ENCODE measurements at places on chromosomes 7 and 10. TPM values are rescaled to one million over a fixed set of nuclear protein-coding genes. Genes with fewer than 3 reads are reported as not detected.

The INMT gene
- total RNA-seq, result 3.3 TPM

- H3K4me1 ChIP-seq, result peaks cover 31% of the 10 kb centered on the region
- peak overlapping the region; percentile 48 for H3K27ac ChIP-seq
- H3K27me3 ChIP-seq, result no peaks in the 10 kb centered on the region
- H3K4me3 ChIP-seq, result no peak overlapping the region
Measured at GRCh38 chr7:40733578-40733977, 598.8 kb downstream of the SUGCT start.

The PRKCQ gene
- 1.5 TPM for total RNA-seq

DNA sequence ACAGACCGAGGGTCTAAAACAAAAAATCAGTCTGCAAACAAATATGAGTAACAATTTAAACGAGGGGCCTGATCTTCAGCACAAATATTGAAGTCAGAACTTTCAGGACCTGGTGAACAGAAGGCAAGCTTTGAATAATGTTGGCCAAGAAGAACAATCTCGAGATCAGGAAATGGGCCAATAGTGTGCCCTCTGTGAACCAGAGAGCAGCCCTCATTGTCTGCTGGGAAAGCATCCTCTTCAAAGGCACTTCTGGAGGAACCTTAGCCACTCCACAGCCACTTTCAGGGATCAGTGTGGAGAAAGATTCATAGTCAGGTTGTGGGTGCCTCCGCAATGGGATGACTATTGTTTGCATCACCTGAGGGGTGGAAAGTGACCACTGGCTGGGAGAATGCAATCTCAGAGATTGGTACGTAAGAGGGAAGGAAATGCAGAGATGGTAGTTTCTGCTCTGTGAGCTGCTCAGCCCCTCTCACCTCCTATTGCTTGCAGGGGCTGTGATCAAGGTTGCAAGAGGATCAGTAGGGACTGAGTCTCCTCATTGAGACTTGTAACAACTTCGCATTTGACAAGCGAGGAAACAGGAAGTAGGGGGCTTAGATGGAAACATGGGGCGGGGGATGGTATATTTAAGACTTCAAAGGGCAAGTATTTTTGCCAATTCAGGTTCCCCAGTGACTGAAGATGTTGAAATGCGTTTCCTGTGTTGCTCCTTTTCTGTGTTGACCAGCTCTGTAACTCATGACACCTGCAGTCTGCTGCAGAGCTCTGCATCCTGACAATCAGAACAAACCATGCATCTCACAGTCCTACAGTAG is 28.4 kb upstream of the IFRD1 start:
- no peaks in the 10 kb centered on the region for H3K36me3 ChIP-seq
- no peak for DNase-seq
- H3K4me3 ChIP-seq, result no peak overlapping the region
- H3K27me3 ChIP-seq, result no peaks in the 10 kb centered on the region
- peaks cover 15% of the 10 kb centered on the region for H3K4me1 ChIP-seq

The NUTM2A gene
- 0.21 TPM for total RNA-seq

DNA sequence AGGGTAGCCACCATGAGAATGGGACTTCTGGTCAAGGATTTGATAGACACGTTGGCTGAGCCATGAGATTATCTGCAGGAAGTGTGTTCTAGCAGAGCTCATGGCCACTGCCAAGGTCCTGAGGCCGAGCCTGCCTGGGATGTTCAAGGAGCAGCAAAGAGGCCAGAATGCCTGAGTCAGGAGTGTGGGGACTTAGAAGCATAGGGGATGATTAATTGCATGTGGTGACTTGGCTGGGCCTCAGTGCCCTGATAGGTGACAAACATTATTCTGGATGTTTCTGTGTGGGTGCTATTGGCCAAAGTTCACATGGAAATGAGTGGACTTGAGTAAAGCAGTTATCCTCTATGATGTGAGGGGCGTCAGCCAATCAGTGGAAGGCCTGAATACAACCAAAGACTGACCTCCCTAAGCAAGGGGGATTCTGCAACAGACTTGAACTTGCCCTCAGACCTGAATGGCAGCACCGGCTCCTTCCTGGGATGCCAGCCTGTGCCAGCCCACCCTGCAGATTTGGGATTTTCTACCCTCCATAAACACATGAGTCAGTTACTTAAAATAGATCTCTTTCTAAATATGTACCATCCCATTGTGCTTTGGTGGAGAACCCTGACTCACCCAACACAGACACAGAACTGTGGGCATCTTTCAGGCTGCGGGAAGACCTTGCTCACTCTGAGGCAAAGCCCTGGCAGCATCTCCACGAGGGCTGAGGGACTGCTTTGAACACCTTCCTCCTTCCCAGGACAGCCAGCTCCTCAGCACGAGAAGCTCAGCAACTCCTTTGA is 363.9 kb upstream of the MGMT start:
- H3K4me3 ChIP-seq, result no peak overlapping the region
- no peak for DNase-seq
- H3K4me1 ChIP-seq, result no peaks in the 10 kb centered on the region
- H3K27ac ChIP-seq, result no peak overlapping the region
- H3K27me3 ChIP-seq, result no peaks in the 10 kb centered on the region
- no peaks in the 10 kb centered on the region for H3K36me3 ChIP-seq

DNA sequence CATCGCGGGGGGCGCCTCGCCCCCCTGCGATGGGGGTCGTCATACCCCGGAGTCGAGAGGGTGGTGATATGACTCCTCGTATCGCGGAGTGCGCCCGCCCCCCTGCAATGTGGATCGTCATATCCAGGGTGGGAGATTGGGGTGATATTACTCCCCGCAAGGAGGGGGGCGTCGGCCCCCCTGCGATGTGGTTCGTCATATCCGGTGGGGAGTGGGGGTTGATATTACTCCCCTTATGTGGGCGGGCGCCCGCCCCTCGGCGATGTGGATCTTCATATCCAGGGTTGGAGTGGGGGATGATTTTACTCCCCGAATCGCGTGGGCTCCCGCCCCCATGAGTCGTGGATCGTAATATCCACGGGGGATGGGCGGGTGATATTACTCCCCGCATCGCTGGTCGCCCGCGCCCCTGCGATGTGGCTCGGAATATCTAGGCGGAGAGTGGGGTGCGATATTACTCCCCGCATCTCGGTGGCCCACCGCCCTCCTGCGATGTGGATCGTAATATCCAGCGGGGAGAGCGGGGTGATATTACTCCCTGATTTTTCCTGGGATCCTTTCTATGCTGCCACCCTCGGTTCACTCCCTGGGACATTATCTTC is 36.9 kb downstream of the MEIG1 start:
- no peaks in the 10 kb centered on the region for H3K36me3 ChIP-seq
- DNase-seq, result no peak
- no peaks in the 10 kb centered on the region for H3K27me3 ChIP-seq

DNA sequence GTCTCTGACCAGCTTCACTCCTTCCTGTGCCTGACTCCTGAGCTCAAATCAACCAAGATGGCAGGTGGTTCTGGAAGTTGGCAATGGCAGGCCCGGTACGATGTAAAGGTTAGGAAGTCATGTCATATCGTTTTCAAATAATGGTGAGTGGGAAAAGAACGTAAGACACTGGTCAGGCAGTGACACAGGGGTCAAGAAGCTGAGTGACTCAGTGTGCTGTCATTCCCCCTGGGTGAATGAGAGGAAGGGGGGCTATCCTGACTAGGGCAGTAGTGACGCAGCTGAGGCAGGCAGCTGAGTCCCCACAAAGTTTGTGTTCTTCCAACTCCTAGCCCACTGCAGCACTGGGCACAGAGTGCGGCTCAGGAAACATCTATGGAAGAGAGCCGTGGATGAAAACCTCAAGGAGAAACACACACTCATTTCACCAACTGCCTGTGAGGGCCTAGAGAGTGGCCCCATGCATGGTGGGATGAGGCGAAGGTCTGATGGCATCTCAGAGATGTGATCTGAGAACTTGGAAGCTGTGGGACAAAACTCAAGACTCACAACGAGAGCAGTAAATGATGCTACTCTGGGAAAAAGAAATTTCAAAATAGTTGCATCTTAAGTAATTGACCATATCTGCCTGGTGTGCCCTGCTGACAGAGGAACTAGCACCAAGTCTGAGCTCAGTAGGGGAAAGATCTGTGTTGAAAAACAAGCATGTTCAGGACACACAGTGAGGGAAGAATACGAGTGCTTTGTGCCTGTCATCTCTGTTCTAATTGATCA is 23.2 kb downstream of the CREB3L2 start:
- no peaks in the 10 kb centered on the region for H3K27me3 ChIP-seq
- H3K4me3 ChIP-seq, result no peak overlapping the region
- DNase-seq, result no peak
- peaks cover 4% of the 10 kb centered on the region for H3K36me3 ChIP-seq
- peaks cover 60% of the 10 kb centered on the region for H3K4me1 ChIP-seq
- H3K27ac ChIP-seq, result no peak overlapping the region
